ENCODE measurements at places on chromosomes 11 and 22.

DNA sequence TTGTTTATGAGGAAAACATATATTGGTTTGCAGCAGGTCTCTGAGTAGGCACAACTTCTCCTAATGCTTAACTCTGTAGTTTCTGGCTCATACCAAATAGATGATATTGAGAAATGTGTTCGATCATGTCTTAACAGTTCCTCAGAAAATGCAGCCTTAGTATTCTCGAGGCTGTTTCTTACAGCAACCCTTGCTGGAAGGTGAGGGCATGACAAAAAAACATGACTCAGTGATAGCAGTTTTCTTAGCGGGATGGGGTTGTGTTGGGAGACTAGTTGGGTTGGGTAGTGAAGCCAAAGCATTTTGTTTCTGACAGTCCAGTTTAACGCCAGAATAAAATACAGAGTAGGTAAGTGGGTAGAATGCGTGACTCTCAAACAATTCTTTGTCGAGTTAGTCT lies 94.7 kb upstream of the PARVA start:
- DNase-seq: no peak

- DNase-seq: no peak
These were observed 281.8 kb upstream of the PLET1 start for GRCh38 chr11:112542479-112542878.

- no peak for DNase-seq
These were observed 79.5 kb upstream of the CRYBB3 start for GRCh38 chr22:25120093-25120561.

GRCh38 chr11:9784602-9785315 lies 120.9 kb downstream of the SWAP70 start:
- DNase-seq: no peak

- no peak for DNase-seq
These were observed 11.6 kb downstream of the OR4C5 start for GRCh38 chr11:48354677-48355076.

GRCh38 chr11:14012846-14013245 lies 50.3 kb downstream of the SPON1 start:
- DNase-seq: no peak

DNA sequence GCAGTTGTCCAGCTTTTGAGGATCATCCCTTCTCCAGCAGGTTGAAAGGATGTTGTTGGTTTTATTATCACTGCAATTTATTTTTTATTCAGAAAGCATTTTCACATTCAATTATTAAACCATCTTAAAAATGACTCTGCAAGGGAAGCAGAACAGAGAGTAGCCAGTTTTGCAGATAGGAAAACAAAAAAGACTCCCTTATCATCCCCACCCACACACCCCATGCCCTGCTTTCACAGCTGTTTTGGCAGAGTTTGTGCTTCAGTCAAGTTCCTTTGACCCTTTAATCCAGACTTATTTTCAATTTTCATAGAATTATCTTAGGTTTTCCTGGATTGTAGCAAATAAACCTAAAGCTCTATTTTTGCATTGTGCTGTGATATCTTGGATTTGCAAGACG lies 44.4 kb downstream of the MUC15 start:
- no peak for DNase-seq

- no peak for DNase-seq
These were observed 20.8 kb downstream of the TOB2 start for GRCh38 chr22:41425660-41426365.

DNA sequence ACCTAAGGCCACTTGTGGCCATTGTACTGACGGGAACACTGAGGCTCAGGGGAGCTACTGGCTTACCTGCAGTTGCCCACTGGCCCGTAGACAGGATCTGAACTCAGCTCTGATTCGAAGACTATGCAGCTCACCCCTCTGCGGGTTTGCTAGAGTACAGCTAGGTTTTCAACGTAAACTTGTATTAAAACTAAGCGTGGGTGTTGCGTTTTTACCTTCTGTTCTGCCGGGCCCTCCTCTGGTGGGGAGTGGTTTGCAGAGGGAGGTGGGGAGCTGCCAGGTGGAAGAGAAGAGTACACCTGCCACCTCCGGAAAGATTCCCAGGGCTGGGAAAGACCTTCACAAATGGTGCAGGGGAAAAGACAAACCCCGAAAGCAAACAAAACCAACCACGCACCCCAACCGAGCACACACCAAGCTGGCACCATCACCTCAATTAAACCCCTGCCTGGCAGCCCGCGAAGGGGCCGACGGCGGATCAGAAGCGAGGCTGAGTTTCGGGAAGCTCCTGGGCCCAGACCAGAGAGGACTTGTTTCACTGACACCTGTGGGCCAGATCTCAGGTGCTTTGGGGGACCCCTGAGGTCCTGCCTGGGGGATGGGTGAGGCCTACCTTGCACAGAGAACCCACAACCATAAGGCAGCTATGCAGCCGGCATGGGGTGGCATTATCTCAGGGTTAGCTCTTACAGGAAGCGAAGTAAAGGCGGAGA lies 37.7 kb downstream of the SHISAL1 start:
- DNase-seq: no peak

- no peak for DNase-seq
These were observed 204.7 kb upstream of the BLID start for GRCh38 chr11:122320671-122321070.

DNA sequence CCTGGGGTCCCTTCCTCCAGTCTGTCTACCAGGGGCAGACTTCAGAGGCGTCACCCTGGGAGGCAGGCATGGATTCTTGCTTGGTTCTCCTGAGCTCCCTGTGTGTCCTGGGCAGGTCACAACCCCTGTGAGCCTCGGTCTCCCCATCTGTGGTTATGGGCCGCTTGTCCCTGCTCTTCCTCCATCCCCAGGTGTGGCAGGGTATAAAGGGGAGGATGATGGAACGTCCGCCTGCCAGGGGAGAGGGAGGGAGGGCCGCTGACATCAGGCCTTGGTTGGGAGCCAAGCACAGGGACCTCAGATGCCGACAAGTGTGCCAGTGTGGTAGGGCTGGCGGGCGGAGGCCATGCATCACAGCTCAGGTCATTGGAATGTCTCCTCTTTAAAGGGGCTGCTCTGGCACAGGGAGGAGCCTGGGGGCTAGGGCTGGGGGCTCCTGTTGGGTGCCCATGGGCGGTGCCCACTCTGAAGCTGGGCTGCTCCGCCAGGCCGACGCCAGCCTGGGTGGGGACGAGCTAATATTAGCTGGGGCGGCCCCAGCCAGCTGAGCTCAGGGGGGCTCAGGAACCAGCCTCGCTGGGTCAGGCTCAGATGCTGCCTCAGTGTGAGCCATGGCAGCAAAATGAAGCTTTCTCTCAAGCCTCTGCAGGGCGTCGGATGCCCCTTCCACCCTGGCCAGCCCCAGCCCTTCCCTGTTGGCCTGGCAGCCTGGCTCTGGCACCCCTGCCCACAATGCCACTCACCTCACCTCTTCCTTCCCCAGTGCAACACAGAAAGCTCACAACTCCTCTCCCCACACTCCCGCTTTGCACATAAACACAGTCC lies 12.8 kb downstream of the KCNC1 start:
- DNase-seq: no peak

GRCh38 chr11:131476266-131476665 lies 105.9 kb downstream of the NTM start:
- no peak for DNase-seq

- no peak for DNase-seq
These were observed 170.6 kb upstream of the SOX6 start for GRCh38 chr11:16526947-16527346.

GRCh38 chr11:101277036-101277435 lies 147.4 kb upstream of the PGR start:
- DNase-seq: no peak

All from brain microvascular endothelial cell (primary cell).